ELF-1 (cell line): ENCODE measurements at places on chromosomes 6 and 20.

GRCh38 chr6:70175770-70176169, 127.1 kb downstream of the COL9A1 start:
- no peak for DNase-seq

GRCh38 chr6:83008626-83009025, 57.0 kb downstream of the UBE3D start:
- DNase-seq = no peak

DNA sequence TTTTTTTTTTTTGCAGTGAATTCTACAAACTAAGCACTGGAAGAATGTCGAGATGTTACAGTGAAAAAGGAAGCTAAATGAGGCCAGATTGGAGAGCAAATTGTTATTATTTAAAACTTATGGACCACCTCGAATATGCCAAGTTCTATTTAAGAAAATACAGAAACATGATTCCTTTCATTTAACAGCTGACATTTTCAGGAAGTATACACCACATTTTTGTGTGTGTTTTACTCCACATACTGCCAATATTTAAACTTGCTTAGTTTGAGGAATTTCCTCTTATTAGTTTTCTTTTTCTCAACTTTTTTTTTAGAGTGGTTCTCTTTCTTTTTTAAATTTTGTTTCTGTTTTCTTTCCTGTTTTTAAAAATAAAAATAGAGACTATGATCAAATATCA, 37.0 kb upstream of the GCLC start:
- DNase-seq = no peak

GRCh38 chr6:109182578-109182977, 87.3 kb downstream of the CEP57L1 start:
- DNase-seq = no peak

DNA sequence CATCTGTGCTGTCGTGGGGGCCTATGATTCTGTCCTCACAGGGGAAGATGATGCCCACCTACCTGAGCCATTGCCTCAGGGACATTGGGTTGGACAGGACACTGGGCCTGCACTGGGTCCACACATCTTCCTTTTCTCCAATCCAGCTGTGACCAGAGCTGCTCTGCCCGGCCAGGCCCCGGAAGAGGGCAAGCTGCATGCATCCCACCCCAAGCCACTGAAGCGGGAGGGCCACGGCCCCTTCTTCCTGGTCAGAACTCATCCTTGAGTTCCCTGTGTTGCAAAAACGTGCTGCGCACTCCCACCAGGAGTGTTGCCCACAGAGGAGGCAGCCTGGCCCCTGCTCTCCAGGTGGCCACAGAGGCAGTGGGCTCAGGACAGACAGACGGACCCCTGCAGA, 38.2 kb downstream of the SPDEF start:
- no peak for DNase-seq

GRCh38 chr6:110981202-110981600, 637 bp upstream of the RPF2 start:
- no peak for DNase-seq

DNA sequence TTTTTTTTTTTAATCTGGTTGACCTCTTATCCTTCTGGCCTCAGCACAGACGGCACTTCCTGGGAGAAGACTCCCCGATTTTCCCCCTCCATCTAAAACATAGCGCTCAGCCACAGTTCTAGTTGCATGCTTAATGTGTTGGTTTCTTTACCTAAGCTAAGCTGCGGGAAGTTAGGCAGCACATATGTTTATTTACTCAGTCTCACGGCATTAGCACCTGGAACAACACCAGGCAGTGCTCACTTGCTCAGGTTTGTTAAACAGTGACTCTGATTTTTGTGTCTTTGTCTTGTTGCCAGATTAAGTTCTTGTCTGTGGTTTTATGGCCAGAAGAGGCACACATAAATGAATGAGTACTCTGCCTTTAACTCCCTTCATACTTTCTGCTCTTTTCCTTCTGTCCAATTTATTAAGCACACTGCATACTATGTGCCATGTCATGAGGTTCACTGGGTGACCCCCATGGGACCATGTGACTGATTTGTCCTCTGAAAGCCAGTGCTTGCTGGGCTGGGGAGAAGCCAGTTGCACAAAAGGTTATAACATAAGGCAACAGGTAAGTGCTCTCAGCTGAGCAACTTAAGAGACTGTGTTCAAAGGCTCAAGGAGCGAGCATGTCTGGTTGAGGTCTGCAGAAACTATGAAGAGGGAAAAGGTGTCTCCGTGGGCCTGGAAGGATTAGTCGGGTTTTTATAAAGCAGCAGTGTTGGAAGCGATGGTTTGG, 93.6 kb downstream of the RPP40 start:
- DNase-seq = no peak

GRCh38 chr6:17483391-17484016, 90.1 kb downstream of the CAP2 start:
- peak; percentile 47 for DNase-seq

DNA sequence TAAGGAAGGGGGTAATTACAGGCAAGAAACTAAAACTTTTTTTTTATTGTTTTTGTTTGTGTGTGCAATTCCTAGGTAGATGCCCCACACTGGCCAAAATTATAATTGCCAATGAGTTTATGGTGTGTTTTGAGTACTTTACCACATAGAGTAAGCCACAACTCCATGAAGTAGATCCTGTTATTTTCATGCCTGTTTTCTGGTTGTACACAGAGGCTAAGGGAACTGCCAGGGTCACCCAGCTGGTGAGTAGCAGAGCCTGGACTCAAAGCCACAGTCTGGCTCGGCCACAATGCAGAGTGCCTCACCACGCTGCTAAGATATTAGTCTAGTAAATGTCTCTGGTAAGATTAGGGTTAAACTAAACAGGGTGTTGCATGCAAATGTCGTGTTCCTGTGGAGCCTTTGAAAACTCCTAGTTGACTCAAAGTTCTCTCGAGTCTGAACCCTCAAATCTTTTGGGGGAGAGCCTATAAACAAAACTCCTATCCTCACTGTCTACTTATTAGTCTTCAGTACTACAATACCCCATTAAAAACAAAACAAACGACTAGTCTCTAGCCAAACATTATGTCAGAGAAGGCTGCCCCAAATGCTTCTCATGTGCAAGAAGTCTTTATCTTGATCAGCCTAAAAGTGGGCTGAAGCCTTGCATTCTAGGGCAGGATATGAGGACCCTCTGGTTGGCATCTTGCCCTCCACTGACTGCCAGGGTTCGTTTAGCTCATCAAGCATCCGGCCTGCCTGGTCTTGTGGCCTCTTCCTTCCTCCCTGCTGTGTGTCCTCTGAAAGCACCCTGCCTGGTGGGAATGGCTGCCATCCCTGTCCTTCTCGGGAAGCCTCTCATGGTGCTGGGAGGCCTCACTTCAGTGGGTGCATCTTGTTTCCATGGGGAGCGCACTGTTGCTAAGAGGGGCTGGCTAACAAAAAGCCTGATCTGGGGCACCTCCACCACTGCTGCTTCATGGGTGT, 4.2 kb downstream of the DUSP22 start:
- no peak for DNase-seq

DNA sequence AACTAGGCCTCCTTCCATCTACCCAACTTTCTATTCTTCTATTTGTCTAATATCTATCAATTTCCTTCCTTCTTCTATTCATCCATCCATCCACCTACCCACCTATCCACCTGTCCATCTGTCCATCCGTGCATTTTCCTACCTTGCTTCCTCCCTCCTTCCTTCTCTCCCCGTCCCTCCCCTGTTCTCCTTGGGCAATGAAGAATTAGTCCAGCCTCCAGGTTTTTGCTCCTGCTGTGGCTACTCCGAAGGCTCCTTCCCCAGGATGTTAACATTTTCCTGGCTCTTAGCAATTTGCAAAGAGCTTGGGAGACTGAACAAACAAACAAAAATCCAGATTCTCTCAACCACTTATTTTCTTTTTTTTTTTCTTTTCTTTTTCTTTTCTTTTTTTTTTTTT, 81.6 kb downstream of the KCNB1 start:
- no peak for DNase-seq

- DNase-seq = no peak
These were observed 54.0 kb upstream of the IPCEF1 start for GRCh38 chr6:154410619-154411072.

DNA sequence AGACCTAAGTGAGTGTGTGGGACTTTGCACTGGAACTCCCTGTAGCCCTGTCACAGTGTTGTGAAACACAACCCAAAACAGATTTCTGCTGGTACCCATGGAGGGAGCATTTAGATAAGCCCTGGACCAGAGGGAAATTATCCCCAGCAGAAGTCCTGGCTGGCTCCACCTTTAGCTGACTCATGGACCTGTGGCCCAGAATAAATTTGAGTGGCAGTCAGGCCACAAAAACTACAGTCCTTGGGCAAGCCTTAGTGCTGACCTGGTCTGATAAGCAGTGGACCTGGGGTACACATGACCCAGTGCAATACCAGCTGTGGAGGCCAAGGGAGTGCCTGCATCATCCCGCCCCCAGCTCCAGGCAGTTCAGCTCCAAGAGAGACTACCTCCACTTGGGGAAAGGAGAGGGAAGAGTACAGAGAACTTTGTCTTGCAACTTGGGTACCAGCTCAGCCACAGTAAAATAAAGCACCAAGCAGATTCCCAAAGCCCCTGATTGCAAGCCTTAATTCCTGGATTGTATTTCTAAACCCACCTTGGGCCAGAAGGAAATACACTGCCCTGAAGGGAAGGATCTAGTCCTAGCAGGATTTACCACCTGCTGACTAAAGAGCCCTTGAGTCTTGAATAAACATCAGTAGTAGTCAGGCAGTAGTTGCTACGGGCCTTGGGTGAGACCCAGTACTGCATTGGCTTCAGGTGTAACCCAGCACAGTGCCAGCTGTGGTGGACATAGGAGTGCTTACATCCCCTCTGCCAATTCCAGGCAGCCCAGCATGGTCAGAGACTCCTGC, 140.4 kb upstream of the COL21A1 start:
- peak; percentile 22 for DNase-seq
